ENCODE measurements at places on chromosomes 1 and 21. TPM values are rescaled to one million over a fixed set of nuclear protein-coding genes. Genes with fewer than 3 reads are reported as not detected.

HLX gene
- 5.5 TPM for total RNA-seq

CD1B gene
- not detected for total RNA-seq

CFAP107 gene
- not detected for total RNA-seq

IL24 gene
- total RNA-seq, result 0.17 TPM

CYP4A11 gene
- not detected for total RNA-seq

PAQR6 gene
- 3.6 TPM for total RNA-seq

OR2T35 gene
- not detected for total RNA-seq

COL18A1 gene
- total RNA-seq, result 123 TPM

TAS1R3 gene
- total RNA-seq, result 0.12 TPM

HORMAD1 gene
- total RNA-seq, result 8.1 TPM

CBR1 gene
- total RNA-seq, result 181 TPM

TOMM20 gene
- total RNA-seq, result 123 TPM

TFF2 gene
- total RNA-seq, result 0.47 TPM

DNAH14 gene
- 6.8 TPM for total RNA-seq

ARHGEF19 gene
- 6.6 TPM for total RNA-seq

LMX1A gene
- total RNA-seq, result not detected

LCE3D gene
- 1.3 TPM for total RNA-seq

FMN2 gene
- 2.8 TPM for total RNA-seq

NGF gene
- 4.4 TPM for total RNA-seq

RHBDL2 gene
- 2.5 TPM for total RNA-seq

ZNF644 gene
- 12.9 TPM for total RNA-seq

FCER1A gene
- total RNA-seq, result not detected

FCRLA gene
- not detected for total RNA-seq

CLCA4 gene
- total RNA-seq, result not detected

THEM5 gene
- total RNA-seq, result not detected

BGLAP gene
- total RNA-seq, result not detected

Data from A549 treated with RU486 at 1 μM for 4 hours (cell line).